Kidney capillary endothelial cell (primary cell): ENCODE measurements at places on chromosomes 11 and 22.

GRCh38 chr22:48393885-48394284 is 1433.8 kb downstream of the BRD1 start:
- no peak for DNase-seq

GRCh38 chr11:44633641-44634040 is 68.2 kb downstream of the CD82 start:
- no peak for DNase-seq

DNA sequence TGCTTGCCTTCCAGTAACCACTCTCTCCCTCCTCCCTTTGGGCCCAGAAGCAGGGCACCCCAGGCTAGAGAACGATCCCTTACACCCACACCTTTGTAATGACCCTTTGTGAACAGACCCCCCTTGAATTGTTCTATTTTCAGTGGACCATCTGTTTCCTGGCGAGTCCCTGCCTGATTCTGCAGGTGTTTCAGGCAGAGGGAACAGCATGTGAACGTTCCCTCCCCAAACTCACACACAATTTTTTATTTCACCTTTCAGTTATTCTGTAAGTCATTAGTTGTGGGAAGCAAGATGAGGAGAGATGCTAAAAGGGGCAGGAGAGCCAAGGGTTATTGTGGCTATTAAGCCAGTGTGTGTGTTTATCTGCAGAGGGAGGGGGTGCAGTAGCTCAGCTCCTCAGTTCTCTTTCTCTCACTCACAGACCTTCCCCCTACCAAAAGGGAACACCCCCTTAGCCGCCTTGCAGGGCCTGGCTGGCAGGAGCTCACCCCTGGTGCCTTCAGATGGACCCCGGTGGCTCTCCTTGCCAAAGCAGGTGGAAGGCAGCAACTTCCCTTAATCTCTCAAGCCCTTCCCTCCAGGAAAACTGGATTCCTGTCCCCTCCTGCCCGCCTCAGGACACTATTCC is 64.8 kb upstream of the SPON1 start:
- no peak for DNase-seq

DNA sequence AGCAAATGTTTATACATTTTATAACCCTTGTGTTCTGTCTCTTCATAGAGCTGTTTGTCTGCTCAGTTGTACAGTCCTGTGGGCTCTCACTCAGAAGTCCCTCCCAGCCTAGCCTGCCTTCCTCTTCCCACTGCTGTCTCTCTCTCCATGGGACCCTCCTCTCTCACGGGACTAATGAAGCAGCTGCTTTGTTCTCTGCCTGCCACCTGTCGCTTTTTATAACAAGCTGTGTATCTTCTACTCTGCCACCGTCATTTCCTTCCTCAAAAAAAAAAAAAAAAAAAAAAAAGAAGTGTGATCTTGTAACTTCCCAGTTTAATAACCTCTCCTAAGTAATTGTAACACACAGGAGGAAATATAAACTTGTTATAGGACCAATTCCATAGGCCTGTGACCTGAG is 92.2 kb upstream of the ALKBH3 start:
- DNase-seq, result no peak

- DNase-seq, result no peak
Observed at GRCh38 chr22:31239771-31240370, 27.8 kb downstream of the LIMK2 start.

GRCh38 chr11:13276454-13276831 is 1.1 kb upstream of the BMAL1 start:
- DNase-seq, result no peak

- no peak for DNase-seq
Observed at GRCh38 chr11:13271060-13271693, 6.4 kb upstream of the BMAL1 start.

GRCh38 chr11:47183969-47184368 is 2.3 kb downstream of the PACSIN3 start:
- DNase-seq, result no peak

DNA sequence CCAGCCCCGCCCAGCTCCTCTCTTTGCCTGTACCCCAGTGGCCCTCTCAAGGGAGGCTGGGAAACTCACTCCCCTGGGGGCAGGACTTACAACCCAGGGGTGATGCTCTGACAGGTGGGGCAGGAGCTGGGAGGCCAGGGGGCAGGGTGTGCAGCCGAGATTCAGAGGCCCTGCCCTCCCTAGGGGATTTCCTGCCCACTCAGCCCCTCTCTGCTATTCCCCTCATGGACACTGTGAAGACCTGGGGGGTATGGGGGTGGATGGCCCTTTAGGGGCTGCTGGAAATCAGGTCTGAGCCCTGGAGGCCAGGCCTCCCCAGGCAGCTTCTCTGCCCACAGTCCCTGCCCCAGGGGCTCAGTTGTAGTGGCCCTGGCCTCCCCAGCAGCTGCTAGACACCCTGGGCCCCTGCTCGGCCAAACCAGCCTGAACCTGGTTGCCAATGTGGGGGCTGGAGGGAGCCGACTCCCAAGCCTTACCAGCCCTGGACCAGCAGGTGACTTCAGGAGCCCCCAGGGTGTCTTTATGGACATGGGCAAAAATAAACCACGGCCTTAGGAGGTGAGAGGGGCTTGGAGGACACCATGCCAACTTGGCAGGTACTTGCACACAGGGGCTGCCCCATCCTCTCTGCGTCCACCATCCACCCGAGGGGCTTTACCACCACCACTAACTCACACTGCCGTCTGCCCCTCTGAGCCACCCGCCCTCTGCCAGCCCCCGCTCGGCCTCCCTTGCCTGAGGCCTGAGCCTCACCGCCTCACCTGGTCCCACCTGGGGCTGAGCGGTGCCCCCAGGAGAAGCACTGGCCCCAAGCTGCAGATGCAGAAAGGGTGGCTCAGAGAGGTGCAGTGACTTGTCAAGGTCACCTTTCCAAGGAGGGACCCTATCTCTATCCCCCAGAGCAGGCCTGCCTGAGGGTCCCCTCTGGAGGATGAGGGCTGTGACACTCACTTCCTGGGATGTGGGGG is 2.8 kb upstream of the PHLDA2 start:
- DNase-seq, result no peak

GRCh38 chr11:92550411-92550810 is 325.8 kb downstream of the FAT3 start:
- no peak for DNase-seq

GRCh38 chr11:111632516-111633220 is 30.4 kb downstream of the SIK2 start:
- no peak for DNase-seq

DNA sequence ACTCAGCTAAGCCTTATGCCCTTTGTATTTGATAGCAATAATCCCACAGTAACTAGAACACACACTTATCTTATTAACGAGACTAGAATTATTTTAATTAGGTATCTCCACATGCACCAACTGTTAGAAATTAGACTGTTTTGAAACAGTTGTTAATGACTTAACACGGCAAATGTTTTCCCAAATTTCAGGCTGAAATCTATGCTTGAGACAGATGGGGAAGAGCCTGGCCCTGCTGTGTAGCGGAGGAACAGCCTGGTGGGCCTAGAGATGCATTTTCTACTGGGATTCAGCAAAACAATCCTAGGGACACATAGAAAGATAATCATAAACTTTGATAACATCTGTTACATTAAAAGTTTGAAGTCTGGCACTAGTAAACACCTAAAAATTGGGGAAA is 273.4 kb downstream of the TTC28 start:
- DNase-seq, result no peak

DNA sequence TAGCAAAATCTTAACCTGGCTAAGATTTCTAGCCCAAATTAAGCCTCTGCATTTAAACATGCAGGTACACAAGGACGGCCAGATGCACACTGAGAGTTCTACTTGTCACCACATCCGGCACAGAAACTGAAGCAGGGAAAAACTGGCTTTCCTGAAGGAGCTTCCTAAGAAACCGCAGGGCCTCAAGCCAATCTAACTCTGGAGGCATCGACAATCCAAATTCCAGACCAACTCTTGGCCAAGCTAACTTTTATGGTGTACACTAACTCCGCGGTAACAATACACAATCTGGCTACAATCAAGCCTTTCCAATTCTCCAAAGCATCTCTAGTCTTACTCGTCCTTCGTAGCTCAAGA is 1.2 kb downstream of the MSANTD2 start:
- DNase-seq, result peak; percentile 60

DNA sequence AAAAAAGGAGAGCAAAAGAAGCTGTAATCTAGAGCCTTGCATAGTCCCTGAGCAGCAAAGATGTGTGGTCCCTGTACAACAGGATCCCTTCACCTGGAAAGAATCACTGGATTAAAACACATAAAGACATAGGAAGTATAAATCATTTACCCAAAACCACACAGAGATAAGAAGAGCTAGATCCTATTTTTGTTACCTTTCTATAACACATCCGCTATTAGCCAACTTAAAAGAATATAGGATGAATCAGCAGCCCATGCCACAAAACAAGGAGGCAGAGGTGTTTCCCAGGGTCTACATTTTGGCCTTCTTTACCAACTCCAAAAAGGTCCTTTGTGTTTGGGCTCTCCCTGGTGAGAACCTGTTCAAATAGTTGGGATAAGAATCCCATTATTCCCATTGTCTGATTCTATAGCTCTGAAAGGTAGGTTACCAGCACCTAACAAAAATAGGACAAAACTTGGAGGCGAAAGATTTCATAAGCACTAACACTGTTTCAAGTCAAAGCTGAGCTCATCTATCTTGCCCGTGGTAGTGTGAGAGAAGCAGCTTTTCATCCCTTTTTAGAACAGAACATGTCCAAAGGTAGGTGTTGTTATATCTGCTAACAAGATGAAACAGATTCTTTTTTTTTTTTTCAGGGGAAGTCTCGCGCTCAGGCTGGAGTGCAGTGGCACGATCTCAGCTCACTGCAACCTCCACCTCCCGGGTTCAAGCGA is 26.8 kb downstream of the PAK1 start:
- DNase-seq, result no peak

DNA sequence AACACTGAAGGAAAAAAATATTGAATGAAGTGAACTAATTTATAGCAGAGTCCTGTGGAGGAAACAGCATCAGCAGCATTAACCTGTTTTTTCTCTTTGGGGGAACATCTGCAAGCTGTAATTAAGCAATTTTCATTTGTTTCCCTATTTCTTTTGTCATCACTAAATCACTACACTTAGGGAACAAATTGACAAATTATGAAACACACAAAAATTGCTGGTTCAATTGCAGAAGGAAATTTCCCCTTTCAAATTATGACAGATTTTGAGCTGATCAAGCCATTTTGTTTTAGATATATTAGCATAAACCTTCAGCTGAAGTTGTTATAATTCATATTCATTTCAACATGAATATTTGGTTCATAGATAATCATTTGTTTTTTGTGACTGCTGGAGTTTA is 22.2 kb upstream of the RAG2 start:
- no peak for DNase-seq

DNA sequence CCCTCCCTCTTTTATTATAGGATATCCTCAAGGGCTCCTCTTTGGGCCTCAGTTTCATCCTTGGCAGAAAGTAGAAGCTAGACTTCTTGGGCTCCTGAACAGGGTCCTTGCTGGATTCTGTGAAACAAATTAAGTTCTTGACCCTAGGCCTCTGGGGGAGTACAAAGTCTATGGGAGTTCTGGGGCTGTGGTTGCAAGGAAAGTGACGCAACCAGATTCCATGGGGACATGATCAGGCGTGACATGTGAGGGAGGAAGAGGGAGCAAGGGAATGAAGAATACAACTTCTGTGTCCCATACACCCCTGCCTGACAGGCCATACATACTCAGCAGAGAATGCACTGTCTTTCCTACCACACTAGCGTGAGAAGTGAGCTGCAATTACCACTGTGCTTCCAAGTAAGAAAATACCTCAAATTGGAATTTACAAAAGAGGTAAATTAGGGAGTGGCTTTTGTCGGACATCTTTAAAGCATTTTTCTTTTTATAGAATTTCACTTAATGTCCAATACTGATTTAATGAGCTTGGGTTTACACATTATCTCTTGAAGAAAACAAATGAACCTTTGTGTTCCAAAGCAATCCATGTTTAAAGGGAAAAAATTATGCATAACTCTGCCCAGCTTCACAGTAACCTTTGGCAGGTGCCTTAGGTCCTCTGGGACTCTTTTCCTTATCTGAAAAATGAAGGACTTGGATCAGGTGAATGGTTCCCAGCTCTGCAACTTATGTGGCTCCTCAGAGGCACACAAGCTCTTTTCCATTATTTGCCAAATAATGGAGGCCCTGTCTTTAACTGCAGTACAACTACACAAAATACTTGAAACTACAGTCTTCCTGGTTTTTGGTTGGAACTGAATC is 38.9 kb downstream of the LIMK2 start:
- no peak for DNase-seq

DNA sequence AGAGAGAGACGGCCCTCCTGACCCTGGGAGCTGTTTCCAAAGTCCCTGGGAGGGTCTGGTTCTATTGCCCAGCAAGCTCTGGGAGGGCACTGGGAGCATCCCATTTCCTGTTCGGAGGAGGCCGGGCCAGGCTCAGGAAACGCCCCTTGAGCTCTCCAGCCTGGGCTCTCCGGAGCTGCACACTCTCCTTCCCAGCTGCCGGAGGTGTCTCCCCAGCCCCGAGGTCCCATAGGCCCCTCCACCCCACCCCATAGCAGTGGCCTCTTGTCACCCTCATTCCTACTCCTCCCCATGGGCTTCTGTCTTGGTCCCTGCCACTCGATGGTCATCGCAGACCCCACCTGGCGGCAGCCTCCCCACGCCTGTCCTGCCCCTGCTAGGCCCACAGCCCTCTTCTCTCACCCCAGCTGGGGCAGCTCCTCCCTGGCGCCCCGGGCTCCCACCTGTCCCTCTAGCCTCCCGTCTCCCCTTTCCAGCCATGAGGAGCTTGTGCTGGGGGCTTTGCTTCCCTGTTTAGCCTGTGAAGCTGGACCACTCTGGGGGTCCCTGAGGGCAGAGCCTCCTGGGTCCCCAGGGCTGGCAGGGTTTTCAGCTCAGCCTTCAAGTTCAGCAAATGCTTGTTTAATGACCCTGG is 2.8 kb downstream of the TSPAN32 start:
- no peak for DNase-seq

DNA sequence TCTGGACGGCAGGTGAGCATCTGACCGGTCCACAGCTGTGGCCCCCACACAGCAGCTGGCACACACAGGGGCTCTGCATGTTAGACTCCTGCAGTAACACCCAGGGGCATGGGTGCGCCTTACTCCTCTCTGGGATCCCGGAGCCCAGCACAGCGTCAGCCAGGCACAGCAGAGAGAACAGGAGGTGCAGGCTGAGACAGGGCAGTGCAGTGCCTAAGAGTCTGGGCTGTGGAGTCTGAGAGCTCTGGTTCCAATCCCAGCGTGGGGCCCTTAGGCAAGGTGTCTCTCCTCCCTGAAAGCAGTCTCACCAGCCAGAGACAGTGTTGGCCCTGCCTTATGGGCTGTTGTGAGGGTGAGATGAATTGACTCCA is 2.3 kb downstream of the NUDT8 start:
- no peak for DNase-seq

- DNase-seq, result no peak
Observed at GRCh38 chr22:42178910-42179519, 48.4 kb upstream of the CYP2D6 start.
